ENCODE measurements at places on chromosomes 11 and 22.

DNA sequence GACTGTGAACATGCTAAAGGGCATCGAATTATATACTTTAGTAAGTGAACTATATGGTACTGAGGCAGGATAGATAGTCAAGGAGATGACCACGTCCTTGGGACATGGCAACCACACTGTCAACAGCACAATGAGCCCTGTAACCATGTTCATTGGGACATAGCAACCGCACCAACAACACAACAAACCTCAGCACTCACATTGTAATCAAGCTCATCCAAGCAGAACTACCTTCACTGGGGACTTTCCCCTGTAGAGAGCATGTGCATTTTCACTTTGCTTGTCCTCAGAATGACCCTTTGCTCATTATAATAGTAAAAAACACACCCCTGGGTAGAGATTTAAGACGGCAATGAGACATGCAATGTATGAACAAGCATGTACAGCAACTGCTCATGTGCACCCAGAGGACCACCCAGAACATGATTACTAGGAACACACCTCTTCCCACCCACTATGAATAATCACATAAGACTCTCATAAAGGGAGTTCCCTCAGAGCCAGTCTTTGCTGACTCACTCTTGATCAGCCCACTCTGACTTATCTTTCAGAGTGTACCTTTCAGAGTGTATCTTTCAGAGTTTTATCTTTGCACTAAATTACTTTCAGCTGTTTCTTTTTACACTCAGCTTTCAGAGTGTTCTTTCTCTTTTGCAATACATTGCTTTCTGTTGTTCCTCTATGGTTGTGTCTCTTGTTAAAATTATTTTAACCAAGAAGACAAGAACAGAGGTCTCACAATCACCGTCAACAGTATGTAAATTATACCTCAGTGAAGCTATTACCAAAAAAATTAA lies 4.1 kb upstream of the PLAAT2 start:
- peak; percentile 83 for DNase-seq

- DNase-seq: no peak
Observed at GRCh38 chr11:124923296-124923695, 4.2 kb downstream of the HEPN1 start.

DNA sequence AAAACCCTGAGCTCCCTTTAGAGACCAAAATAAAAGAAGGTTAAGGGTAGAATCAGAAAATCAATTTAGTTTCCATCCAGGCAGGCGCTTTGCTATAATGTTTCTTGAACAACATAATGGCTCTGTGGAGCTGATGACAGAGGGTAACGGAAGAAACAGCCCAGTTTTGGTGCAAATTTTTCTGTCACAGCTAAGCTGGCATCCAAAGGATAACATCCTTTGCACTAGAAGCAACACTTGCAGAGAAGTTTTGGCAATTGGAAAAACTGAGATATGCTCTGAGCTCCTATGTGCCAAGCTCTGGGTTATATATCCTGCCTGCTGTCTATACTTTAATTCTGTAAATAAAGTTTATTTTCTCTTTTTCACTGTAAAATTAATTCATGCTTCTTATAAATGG lies 495.3 kb upstream of the API5 start:
- DNase-seq: no peak

- no peak for DNase-seq
Observed at GRCh38 chr11:66281001-66281400, 3.0 kb downstream of the CNIH2 start.

GRCh38 chr11:12831471-12832202 lies 157.4 kb downstream of the TEAD1 start:
- no peak for DNase-seq

DNA sequence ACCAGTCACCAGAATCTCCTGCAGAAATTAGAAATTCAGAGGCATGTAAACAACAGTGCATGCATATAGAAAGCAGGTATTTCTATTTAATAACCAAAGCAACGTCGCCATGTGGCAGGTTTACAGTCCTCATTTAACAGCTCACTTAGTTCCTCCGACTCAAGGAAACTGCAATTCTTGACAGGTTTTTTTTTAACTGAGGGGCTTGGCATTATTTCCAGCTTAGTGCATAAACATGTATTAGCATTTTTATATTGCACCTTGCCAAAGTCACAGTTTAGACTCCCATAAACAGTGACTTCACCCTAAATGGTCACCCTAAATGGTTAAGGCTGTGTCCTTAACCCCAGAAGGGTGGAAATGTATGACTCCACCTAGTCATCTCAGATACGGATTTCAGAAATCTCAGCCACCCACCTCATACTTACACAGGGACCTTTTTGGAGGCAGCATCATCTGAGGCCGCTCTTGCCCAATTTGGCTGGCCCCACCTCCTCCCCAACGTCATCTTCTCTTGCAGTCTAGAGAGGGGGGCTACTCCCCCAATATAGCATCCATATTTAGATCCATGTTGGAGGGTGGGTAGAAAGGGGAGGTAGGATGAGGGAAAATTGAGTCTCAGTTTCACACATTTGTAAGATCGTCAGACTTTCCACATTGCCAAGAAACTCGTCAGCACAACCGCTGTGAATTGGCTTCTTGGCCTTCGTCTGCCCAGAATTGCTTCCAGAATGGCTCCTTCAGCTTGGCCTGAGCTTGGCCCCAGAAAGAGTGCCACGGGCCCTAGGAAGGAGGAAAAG lies 31.8 kb upstream of the SLC35C1 start:
- DNase-seq: no peak

DNA sequence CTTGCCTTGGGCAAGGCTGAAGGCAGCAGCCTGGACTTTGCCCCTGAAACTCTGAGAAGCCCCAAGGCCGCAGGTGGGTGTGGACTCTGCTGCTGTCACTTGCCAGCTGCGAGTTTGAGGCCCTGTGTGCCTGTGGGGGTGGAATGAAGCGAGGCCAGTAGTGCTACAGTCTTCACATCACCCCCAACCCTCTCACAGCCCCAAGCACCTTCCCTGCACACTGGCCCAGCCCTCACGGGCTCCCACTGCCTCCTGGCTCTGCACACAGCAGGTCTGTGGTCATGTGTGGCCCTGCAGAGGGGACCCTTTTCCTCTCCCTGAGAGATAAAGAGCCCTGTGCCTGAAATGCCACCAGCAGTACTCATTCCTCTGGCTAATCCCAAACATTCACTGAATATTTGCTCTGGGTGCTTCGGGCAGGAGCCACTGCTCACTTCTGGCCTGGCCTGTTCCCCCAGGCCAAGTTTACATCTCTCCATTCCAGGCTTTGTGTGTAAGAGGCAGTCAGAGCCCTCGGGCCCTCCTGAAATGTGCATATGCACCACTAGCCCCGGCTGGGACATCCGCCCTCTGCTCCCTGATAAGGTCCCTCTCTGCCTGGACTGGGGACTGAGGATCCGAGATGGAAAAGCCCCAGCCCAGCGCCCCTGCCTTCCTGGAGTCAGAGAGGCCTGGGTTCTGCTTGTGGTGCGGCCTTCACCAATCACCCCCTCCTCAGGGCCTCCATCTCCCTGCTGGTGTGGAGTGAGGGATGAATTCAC lies 17.7 kb downstream of the MGAT3 start:
- DNase-seq: no peak

DNA sequence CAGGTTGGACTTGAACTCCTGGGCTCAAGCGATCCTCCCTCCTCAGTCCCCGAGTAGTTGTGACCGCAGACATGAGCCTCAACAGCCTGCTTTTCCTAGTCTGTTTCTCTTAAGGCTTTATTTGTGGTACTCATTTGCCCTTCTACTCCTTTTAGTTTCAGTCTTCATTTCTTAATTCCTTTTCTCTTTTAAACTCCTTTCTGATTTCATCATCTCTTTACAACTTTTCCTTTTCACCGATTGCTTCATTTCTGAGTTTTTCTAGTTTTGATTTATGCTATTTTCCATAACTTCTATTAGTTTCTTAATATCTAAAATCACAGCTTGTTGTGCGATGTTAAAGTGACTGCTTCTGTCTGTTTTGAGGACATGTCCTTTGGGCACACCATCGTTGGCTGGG lies 17.3 kb upstream of the MRGPRF start:
- no peak for DNase-seq

- DNase-seq: no peak
Observed at GRCh38 chr11:31657091-31657490, 147.5 kb downstream of the ELP4 start.

GRCh38 chr22:24601217-24602104 lies 1.5 kb upstream of the GGT1 start:
- DNase-seq: no peak

DNA sequence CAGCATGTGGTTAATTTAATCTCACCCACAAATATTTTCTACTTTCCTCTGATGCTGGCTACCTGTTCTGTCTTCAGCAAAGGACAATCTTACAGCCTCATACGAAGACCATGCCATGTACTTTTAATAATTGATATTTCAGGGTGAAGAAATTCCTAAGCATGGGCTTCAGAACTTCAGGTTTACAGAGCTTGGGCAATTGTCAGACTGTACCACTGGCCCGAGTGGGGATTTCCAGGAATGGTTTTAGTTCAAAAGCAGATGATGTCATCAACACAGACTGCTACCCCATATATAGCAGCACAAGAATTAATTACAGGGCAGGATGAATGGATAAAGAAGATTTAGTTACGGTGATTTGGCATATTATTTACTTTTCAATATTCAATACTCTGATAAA lies 171.8 kb downstream of the ETS1 start:
- DNase-seq: no peak

- DNase-seq: no peak
Observed at GRCh38 chr11:35950082-35950481, 6.2 kb downstream of the LDLRAD3 start.

DNA sequence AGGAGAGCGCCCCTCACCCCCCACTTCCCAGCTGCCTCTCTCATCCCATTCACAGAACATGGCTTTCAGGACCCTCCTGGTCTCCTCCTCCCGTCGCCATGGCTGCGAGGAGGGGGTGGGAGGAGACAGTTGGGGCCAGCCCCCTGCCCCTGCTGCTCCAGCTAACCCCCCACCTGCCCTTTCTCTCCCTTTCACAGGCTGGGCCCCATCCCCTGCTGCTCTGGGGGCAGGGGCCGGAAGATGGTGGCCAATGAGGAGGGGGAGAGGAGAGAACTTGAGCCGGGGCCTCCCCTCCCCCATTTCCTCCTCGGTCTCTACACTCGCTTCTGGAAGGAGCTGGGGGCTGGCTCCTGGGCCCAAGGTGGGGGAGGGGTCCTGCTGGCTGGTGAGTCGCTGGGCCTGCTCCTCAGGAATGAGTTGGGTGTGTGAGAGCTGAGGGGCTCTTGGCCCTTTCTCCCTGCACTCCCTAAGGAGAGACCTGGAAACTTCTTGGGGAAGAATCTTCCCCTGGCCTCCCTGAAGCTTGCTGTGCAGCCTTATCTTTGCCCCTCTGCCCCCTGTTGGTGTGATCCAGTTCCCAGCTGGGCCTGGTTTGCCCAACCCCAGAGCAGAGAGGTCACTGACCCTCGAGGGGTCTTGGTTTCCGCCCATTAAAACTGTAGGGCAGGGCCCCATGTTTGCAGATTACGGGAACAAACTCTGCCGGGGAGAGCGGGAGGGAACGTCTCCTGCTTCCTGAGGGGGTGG lies 10.2 kb downstream of the YPEL4 start:
- no peak for DNase-seq

- no peak for DNase-seq
Observed at GRCh38 chr22:20660441-20661054, 113.4 kb upstream of the SERPIND1 start.

GRCh38 chr11:64609436-64610047 lies 18.5 kb downstream of the SLC22A12 start:
- no peak for DNase-seq

- no peak for DNase-seq
Observed at GRCh38 chr11:119626871-119627270, 102.1 kb downstream of the NECTIN1 start.

- DNase-seq: no peak
Observed at GRCh38 chr11:70605846-70606245, 207.5 kb downstream of the CTTN start.

DNA sequence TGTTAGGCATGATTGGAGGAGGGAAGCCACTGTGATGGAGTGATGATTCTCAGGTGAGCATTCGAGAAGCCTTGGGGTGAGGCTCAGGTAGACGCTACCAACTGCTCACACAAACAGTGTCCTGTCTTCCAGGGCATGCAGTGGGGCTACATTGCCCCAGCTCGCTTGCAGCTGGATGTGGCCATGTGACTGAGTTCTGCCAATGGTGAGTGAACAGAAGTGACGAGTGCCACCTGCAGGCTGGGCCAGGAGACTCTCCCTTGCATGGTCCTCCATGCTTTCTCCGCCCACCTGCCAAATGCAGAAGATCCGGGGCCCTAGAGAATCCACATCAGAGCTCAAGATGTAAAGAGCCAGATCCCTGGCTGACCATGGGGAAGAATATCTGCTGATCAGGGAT lies 195.9 kb downstream of the BCR start:
- no peak for DNase-seq
